ENCODE measurements at places on chromosomes 12 and 14. TPM values are rescaled to one million over a fixed set of nuclear protein-coding genes. Genes with fewer than 3 reads are reported as not detected.

MANSC4 gene
- total RNA-seq = not detected

SLC22A17 gene
- total RNA-seq = 22.0 TPM

SDSL gene
- total RNA-seq = 4.9 TPM

HDAC7 gene
- 73.3 TPM for total RNA-seq

ZFYVE26 gene
- 18.8 TPM for total RNA-seq

GALNT8 gene
- total RNA-seq = not detected

Measured in placental epithelial cell (primary cell).